ENCODE measurements at places on chromosomes 11 and 22.

GRCh38 chr11:68574308-68574707 is 110.0 kb upstream of the GAL start:
- no peak for DNase-seq

- no peak for DNase-seq
These were observed 191.8 kb upstream of the NTM start for GRCh38 chr11:131178596-131178995.

DNA sequence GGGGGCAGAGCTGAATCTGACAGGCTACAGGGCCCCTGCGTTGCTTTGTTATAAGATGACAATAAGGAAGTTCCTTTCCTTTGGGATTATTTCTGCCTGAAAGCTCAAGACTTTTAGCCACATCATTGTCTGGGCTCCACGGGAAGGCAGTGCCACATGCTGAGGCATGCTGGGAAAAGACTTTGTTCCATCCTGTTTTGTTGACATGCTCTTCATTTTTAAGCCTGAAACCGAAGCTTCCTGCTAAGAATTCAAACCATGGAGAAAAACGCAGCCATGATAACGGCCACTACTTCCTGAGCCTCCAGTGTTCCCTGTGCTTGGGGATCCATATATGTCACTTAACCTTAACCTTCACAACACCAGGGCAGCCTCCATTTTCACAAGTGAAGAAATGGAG is 5.5 kb upstream of the TCF20 start:
- no peak for DNase-seq

DNA sequence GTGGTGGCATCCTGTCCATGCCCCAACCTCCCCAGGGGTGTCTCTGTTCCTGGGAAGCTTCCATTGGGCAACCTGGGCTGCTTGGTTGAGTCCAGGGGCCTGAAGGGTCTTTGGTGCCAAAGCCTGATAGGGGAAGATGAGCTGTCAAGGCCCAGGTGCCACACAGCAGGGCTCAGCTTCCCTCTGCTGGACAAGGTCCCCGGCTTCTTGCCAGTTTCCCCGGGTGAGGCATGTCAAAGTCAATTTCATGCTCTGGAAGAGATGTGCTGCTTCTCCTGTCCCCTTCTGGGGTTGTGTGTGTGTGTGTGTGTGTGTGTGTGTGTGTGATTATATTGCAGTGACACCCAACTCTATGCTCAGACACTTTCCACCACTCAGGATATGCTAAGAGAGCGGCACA is 26.9 kb downstream of the TP53I11 start:
- DNase-seq: no peak

- DNase-seq: peak; percentile 91
These were observed 17.3 kb upstream of the EIF3D start for GRCh38 chr22:36546092-36546804.

DNA sequence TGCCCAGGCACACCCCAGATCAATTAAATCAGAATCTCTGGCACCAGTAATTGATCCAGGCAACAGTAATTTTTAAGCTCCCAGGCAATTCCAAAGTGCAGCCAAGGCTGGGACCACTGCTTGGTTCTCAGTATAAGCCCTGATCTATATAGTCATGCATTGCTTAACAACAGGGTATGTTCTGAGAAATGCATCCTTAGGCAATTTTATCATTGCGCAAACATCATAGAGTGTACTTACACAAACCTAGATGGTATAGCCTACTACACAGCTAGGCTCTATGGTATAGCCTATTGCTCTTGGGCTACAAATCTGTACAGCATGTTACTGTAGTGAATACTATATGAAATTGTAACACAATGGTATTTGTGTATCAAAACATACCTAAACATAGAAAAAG is 651 bp upstream of the C11orf42 start:
- no peak for DNase-seq

Measured in OCI-M1 (cell line).